Stimulated activated CD4-positive, alpha-beta T cell treated with anti-CD3 and anti-CD28 coated beads, Interleukin-4, amount 100 ng/mL, for 1 hour (primary cell): ENCODE measurements at places on chromosomes 5 and 9.

- DNase-seq: no peak
Measured at GRCh38 chr9:137758067-137758466, 119.5 kb upstream of the CACNA1B start.

- DNase-seq: no peak
Measured at GRCh38 chr5:111422245-111422644, 90.1 kb downstream of the STARD4 start.

GRCh38 chr5:85823462-85824426 is 794.0 kb upstream of the COX7C start:
- no peak for DNase-seq

GRCh38 chr5:110751902-110752762 is 13.3 kb downstream of the SLC25A46 start:
- no peak for DNase-seq

DNA sequence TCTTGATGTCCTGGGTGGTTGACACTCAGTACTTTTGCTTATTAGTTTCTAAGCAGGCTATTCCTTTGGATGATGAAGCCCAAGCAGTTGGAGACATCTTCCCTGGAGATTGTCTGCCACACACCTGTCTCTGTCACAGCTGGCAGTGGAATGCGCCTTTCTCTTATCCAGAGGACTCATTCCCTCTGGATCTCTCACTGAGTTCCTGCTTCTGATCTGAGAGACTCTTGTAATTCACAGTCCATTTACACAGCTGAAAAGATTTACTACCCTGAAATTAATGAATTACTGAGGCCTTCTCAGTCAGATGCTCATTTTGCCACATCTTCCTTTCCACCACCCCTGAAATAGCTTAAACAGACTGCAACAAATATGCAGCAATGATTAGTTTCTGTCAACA is 15.9 kb downstream of the TAL2 start:
- no peak for DNase-seq

DNA sequence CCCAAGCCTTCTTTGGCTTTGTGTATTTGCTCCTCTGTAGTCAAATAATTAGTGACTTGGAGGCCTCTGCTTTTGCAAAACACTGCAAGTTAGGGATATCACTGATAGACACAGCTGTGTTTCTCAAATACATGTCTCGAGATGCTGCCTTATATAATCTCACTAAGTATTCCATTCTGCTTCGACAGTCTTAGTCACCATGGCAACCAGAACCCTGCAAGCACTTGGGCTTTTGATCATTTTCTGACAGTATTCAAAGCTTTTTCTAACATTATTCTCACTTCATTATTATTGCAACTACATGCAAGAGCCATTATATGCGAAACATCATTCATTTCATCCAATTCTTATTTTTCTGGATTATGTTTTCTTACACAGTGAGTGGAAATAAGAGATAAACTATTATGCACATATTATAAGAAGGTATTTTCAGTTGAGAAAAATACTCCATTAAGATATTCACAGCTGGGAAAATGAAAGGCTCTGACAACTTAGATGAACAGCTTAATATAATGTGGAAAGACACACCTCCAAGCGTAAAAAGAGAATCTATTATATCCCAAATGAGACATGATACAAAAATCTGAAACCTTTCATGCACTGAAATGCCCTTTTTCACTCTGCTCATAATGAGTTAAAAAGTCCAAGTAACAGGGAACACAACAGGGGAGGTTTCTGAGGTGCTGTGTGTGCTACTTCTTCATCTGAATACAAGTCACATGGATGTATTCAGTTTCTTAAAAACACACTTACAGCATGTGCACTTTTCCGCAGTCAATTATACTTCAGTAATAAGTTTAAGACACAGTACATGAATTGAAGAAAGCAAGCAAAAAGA is 93.9 kb downstream of the SCAI start:
- no peak for DNase-seq

DNA sequence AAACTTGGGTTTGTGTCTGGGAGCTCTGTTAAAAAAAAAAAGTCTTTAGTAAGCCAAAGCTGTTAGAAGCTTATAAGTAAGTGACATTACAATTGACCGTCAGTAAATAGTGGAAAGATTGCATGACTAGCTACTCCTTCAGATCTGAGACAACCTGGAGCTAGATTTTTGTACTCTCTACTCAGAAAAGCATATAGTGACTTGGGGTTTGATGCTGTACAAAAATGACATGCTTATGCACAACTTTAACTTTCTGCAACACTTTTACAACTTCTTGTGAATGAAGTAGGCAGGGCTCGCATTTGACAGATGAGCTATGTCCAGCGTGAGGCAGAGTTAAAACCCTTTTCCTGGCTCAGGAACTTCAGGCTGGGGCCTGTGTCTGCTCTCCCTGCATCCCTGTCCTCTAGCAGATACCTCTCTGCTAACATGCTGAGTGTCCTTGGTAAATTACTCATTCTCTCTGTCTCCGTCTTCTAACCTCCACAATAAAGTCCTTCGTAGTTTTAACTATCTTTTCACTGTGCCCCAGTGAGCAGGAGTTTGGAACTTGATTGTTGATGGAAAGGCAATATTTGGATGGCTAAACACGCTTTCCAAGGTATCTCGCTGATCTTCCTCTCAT is 471 bp upstream of the GHR start:
- DNase-seq: no peak

DNA sequence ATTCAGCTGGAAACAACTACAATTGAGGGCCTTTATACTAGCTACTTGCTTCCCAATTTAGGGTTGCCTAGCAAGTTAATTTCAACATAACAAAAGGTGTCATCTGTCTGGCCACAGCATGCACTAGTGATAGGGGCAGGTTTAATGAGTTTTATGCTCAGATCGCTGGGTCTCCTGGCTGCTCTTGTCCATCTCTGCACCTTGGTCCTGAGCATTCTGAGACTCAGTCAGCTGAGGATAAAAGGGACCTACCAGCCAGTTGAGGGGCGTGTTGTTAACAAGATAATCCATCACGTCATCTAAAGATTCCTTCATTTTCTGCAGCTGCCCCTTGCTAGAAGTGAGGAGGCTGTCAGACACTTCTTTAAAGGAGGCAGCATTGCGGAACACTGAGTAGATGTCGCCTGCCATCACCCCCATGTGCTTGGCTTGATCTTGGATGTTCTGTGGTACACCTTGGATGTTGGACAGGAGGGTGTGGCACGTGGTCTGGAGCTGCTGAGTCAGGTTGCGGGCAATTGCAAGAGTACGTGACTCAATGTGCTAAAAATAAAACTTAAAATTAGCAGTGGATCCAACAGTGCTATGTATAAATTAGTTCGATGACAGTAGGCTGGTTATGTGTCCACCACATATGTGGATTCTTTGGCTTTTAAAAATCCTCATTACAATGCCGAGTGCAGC is 11.0 kb downstream of the PLIN2 start:
- DNase-seq: no peak

DNA sequence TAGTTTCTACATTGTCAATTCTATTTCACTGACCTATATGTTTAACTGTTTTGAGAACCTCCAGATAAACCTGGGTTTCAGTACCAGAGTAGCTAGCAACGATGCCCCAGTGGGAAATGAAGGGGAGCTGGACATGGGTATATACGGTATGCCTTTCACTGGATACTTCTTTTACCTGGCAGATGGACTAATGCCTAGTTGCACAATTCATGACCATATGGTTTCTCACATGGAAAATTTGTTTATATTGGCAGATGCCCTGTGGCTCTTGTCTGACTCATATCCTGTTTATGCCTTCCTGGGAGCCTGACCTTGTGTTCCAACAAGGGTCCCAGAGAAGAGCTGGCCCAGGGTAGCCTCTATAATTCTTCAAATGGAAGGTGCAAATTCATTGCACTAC is 144.1 kb downstream of the MAT2B start:
- DNase-seq: no peak

DNA sequence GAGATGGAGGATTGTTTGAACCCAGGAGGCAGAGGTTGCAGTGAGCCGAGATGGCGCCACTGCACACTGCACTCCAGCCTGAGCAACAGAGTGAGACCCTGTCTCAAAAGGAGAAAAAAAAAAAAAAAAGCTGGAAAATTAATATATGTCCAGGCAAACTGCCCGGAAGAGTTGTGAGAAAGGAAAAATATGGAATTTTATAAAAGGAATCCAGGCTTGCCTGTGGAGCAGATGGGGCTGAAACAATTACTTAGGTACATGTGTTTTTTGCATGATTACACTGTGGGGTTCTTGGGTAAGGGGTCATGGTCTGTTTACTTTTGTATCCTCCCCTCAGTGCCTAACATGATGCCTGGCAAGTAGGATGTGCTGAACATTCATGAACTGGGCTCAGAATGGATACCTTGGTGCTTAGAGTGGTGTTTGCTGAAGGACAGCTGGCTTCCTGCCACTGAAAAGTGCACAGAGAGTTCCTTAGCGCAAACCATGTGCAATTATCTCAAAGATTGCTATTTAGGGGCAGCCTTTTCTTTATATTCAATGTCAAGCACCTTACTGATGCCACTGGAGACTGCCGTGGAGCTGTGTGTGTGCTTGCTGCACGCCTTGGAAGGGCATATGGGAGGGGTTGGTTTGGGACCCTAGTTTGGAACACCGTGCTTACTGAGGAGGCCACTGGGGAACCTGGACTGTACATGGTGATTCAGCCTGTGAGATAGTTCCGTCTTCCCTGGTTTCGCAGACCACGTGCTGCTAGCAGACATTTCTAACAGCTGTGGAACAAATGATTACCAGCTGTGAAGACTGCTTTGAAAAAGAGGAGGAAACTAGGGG is 78.4 kb downstream of the MAP1B start:
- DNase-seq: no peak

- DNase-seq: no peak
Measured at GRCh38 chr9:115764645-115765044, 388.9 kb upstream of the PAPPA start.

DNA sequence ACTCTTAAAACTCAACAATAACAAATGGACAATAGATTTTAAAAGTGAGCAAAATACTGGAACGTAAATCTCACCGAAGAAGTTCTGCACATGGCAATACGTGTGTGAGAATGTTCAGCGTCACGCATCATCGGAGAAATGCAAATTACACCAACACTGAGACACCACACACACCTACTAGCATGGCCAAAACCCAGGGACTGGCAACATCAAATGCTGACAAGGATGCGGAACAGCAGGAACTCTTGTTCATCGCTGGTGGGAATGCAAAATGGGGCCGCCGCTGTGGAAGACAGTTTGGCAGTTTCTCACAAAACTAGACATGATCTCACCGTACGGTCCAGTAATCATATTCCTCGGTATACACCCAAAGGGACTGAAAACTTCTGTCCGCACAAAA is 21.6 kb upstream of the CLPTM1L start:
- DNase-seq: no peak

DNA sequence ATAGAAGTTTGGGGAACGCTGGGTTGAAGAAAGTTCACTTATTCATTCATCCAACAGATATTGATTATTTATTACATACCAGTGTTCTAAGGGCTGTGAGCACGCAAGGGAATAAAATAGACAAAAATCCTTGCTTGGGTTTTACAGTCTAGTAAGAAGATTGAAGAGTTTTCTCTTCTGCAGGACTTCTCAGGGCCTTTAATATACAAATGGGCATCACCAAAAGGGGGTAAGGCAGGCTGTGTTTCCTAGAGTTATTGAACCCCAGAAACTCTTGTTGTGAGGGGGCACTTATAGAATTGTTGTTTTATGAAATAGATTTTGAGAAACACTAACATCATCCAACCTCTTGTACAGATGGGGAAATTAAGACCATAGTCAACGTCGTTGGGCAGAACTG is 198.5 kb upstream of the ZNF618 start:
- no peak for DNase-seq

GRCh38 chr9:114141553-114142402 is 13.6 kb upstream of the COL27A1 start:
- no peak for DNase-seq

GRCh38 chr9:32584784-32585183 is 11.8 kb upstream of the NDUFB6 start:
- no peak for DNase-seq

DNA sequence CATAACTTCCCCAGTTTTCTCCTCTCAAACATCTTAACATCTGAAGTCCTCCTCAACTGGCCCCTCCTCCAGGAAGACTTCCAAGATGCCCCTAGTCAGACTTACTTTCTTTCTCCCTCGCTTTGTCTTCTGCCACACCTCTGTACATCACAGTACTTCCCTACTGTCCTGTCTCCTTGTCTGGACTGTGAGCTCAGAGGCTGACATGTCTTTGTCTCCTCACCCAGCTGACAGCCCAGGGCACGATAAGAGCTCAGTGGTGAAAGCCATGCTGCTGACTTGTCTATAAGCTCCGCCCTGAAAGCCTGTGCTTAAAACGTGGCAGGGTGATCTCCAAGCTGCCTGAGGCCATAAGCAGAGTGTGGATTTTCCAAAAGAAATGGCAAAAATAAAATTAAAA is 33.0 kb upstream of the SLC25A51 start:
- DNase-seq: no peak

DNA sequence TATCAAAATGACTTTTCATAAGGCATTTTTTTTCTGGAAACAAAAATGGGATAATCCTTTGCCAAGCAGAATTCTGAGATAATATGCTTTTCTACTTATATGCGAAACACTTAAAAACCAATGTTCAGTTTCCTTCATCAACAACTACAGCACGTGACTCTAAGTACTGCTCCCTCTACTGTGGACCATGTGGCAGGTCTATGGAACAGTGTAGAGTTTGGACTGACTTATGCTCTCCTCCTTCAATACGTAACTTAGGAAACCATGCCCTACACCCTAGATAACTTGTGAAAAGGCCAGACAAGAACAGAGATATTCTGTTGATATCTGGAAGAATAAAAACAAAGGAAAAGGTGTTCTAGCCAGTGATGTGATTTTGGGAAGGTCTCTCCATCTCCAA is 111.3 kb upstream of the GNA14 start:
- DNase-seq: no peak

GRCh38 chr9:84490206-84490841 is 149.8 kb upstream of the SLC28A3 start:
- DNase-seq: no peak

DNA sequence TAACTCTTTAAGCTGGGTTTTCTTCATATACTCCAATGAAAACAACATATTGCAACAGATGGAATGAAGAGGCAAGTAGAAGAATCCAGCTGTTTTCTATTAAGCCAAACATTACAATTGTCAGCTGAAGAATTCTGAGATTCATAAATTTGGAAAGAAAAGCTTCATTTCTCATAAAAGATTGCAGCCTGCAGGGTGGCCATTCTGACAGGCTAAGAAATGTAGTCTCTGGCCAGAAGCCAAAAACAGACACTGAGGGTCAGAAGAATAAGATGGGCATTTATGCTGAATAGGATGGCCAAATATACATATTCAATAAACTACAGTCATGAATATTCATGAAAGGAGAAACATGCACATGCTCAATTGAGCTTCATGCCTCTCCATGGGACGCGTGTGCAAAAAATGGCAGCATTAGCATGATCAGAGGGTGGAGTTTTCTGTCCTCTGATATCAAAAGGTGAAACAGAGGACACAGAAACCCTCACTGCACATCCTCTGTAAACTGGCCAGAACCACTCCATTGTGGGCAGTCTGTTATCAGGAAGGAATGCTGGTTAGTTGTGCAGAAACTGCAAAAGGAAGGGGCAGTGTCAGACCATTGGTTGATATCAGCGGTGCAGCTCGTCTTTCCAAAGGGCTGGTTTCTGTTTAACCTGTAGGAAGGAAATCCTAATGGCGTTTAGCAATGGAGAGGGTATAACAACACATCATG is 50.2 kb downstream of the FXN start:
- no peak for DNase-seq
